Osteoblast (primary cell): ENCODE measurements at places on chromosomes 1 and 21. TPM values are rescaled to one million over a fixed set of nuclear protein-coding genes. Genes with fewer than 3 reads are reported as not detected.

The HSD3B2 gene
- not detected in 2 replicates for total RNA-seq

The USP1 gene
- 20.9 and 23.5 TPM in 2 replicates for total RNA-seq

The PRRX1 gene
- 307 and 427 TPM in 2 replicates for total RNA-seq

The ESRRG gene
- under 0.01 TPM in 1 of 2 replicates, not detected in the other for total RNA-seq

The LIPI gene
- not detected in 2 replicates for total RNA-seq

The CHIA gene
- not detected in 2 replicates for total RNA-seq

The NBPF8 gene
- total RNA-seq = 9.8 and 21.8 TPM in 2 replicates
